Stimulated activated CD8-positive, alpha-beta memory T cell treated with anti-CD3 and anti-CD28 coated beads, Interleukin-2, amount 100 ng/mL, for 1 hour (primary cell): ENCODE measurements at places on chromosomes 3 and 15.

- DNase-seq, result no peak
Measured at GRCh38 chr3:161894657-161895056, 398.0 kb downstream of the OTOL1 start.

DNA sequence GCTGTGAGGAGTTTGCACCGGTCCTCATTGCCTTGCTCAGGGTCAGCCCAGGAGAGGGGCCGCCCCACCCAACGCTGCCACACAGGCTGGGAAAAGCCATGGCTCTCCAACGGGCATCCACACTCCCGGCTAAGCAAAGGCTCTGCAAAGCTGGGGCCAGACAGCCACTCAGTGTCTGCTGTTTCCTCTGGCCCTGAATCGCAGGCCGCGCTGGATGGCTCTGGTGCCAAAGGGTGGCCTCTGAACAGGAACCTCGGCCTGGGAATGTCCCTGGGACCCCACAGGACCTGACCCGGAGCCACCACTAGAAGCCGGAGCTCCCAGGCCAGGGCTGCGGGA lies 42.9 kb downstream of the RPN1 start:
- DNase-seq, result no peak

DNA sequence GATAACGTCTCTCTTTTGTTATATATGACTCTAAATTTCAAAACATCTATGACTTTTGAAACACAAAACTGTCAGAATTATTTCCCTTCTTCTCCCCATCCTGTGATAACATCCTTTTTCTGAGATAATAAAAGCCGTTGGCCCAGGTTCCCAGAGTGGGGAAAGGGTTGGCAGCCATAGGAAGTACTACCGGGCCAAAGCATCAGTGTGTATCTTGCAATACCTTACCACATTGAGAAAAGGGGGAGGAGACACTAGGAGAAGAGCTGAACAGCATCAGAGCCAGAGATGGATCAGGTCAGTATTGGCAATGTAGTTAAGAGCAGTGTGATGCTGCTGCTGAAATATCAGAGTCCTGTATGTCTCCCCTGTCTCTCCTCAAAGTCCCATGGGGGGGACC lies 210.0 kb upstream of the PROK2 start:
- no peak for DNase-seq

GRCh38 chr15:68265081-68265480 lies 12.5 kb upstream of the FEM1B start:
- DNase-seq, result no peak

DNA sequence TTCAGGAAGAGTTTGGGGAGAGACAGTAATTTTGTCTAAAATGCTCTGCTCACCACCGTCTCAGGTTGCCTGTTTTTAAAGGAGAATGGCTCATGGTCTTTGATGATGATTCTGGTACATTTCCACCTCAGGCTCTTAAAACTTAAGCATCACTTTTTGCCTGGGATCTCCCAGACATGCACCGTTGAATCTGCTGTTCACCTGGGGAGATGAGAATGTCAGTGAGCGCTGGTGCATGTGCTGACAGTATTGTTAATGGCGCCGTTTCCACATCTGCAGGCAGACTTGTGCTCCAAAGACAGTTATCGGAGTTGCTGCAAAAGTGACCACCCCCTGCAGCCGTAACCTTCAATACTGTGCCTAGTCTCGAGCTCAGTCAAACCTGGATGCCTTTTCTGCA lies 219.0 kb upstream of the TPM1 start:
- DNase-seq, result no peak

- no peak for DNase-seq
Measured at GRCh38 chr15:83278191-83278590, 6.3 kb downstream of the BNC1 start.

- no peak for DNase-seq
Measured at GRCh38 chr15:77985931-77986480, 91.5 kb downstream of the TBC1D2B start.

- DNase-seq, result no peak
Measured at GRCh38 chr3:43855674-43856299, 165.0 kb downstream of the ABHD5 start.

DNA sequence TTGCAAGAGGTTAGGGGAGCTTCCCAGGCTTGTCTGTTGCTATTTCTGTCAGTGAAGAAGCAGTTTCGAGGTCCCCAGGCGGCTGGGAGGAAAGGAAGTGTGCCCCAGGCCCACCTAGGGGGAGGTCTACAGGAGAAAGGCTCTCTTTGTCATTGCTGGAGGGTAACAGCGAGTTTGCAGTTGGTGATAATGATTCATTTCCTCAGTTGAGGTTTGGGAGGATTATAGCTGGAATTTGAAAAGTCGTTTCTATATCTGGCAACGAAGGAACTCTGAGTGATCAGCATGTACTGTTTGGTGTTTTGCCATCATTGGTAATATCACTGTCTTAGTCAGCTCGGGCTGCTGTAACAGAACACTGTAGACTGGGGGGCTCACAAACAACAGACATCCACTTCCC lies 65.5 kb upstream of the UBE3A start:
- DNase-seq, result no peak

DNA sequence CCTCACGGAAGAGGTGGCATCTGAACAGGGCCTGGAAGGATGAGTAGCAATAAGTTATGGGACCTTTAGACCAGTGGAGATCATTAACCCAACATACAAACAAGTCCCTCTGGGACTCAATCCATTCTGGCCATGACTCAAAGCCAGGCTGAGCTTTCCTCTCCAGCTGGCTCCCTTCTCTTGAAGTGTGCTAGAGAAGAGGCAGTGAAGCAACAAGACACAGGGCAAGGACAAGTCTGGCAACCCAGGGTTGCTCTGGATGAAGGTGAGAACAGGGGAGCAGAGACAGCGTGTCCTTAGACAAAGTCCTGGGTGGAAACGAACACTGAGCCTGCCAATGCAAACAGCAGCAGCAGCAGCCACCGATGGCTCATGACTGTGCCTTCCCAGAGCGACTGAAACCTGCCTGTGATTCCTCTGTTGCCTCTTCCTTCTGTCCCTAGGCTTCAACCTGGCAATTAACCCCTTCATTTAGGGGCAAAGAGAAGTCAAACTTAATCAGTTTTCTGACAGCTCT lies 86.8 kb downstream of the BDH1 start:
- no peak for DNase-seq

DNA sequence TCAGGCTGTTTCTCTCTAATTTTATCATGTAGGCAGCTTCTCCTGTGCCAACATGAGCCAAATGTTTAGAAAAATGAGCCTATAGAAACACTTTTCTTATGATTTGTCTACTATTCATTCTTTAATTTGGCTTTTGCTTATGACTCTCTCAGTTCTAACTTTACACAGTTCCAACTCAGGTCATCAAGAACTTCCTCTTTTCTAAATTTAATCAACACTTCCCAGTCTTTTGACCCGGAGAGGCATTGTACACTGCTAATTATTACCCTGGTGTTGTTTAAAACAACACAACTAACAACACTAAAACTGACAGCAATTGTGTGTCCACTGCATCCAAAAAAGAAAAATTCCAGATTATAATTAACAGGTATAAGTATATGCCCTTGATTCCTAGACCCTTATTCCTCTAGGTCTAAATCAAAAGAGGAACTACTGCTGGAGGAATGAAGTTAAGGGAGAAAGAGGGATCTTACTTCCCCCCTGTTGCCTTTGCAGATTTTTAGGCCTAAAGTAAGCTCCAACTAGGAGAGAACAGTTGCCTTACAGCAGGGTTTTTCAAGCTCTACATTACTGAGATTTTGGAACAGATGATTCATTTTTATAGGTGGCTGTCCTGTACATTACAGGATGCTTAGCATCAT lies 332.2 kb upstream of the GOLIM4 start:
- no peak for DNase-seq

GRCh38 chr3:98843266-98843959 lies 58.1 kb downstream of the DCBLD2 start:
- DNase-seq, result no peak

- DNase-seq, result no peak
Measured at GRCh38 chr3:111152496-111152895, 80.9 kb downstream of the NECTIN3 start.

- DNase-seq, result no peak
Measured at GRCh38 chr15:39181056-39181747, 399.7 kb upstream of the THBS1 start.

DNA sequence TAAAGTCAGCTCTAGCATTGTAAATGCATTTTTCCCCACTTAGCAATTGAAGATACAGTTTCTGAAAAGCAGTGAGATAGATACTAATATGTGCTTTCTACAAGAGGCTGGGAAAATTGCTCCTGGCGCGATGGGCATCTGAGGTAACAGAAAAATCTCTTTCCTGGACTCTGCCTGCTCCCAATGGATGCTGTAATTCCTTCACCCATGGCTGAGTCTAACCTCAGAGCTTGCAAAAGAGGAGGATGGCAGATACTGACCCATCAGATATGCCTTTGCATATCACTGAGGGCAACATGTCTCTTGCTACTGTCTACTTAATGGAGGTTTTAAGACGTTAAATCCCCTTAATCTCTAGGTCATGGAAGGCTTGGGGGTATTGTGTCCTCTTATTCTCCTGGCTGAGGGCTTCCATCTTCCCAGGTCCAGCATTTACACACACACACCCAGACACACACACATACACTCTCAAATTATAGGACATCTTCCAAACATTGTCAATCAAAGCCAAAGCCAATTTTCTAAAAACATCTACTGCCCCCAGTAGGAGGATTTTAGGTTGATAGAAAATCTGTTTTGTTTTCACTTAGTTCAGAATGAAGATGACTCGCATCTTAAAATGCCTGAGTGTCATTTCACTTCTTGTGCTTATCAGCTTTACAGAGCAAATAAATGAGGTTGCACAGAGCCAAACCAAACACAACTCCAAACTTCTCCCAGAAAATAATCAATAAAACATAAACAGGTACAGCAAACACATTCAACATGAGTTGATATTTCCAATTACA lies 2.4 kb downstream of the TRPM1 start:
- no peak for DNase-seq

- DNase-seq, result no peak
Measured at GRCh38 chr15:56927816-56928215, 9.4 kb downstream of the TCF12 start.

- DNase-seq, result no peak
Measured at GRCh38 chr15:59420986-59421618, 16.9 kb upstream of the FAM81A start.

DNA sequence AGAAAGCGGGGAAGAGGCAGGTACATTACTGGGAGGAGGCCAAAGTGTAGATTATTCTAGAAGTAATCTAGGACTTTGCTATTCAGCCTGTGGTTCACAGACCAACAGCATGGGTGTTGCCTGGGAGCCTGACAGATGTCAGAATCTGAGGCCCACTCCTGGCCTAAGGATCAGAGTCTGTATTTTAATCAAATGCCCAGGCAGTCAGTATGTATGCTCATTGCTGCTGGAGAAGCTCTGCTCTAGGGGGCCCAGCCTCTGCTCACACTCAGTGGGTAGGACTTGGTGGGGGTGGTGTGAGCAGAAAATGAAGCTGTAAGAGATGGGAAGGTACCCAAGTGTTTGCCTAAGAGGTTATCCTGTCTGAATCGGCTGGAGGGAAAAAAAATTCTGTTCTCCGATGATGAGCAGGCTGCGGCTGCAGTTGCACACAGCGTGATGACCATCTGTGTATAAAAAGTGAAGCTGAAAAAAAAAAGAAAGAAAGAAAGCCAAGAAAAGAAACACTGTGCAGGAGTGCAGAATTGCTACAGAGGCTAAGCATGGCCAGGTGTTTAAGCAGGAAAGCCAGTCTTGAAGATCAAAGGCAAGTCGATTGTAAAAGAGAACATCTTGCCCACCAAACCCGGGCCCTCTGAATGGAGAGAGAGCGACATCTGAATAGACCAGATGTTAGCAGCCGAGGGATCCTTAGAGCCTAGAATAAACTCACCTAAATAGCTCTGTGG lies 65.2 kb downstream of the EIF4E3 start:
- no peak for DNase-seq

GRCh38 chr15:39018966-39019365 lies 454.4 kb upstream of the RASGRP1 start:
- DNase-seq, result no peak

DNA sequence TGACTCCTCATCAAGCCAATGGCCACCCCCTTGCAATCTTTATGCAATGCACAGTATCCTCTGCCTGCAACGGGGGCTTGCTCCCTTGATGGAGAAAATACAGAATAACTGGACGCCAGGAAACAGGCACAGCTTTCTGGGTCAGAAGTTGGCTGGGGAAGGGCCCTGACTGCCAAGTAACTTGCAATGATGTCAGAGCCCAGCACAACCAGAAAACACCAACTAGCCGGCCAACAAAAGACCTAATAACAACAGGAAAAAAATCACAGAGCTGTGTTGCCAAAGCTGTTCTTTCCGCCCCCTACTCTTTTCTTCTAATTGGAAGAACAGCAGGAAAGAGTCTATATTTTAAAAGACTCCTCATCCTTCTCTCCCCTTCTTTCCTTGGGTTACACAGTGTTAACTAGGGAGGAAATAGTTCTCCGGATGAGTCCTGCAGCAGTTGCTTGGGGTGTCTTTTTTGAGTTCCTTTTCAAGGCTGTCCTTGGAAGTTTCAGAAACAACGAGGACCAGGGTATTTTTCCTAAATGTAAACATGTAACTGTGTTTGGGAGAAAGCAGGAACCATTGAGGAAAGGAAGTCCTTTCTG lies 1.4 kb upstream of the SEMA6D start:
- no peak for DNase-seq

GRCh38 chr3:31420311-31420710 lies 112.4 kb upstream of the STT3B start:
- no peak for DNase-seq

DNA sequence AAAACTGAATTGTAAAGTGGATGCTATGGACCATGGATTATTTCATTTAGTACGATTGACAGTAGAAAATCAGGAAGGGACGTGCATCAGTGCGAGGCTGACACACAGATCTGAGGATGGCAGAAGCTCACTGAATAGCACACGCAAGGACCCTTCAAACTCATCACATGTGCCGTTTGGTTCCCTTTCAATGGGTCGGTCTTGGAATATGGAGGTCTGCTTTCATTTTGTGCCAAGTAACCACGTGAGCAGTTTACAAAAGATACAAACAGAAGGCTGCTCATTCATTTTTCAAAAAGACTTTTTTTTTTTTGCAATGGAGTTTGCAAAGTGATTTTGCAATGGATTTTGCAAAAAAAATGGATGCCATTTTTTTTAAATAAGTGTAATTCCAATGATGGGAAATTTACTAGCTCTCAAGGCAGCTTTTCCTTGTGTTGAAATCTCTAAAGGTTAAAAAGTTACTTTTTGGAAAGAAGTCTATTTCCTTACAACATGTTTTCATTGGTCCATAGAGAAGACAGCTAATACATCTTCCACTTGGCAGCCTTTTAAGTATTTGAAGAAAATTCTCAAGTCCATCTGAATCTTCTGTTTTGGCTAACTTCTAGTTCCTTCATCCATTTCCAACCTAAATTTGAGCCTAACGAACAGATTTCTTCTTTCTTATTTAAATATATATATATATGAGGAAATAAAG lies 392.3 kb upstream of the TPRG1 start:
- DNase-seq, result no peak
